Neuronal stem cell (in vitro differentiated cells): ENCODE measurements at places on chromosomes 13 and 19.

- H3K27ac ChIP-seq = no peak overlapping the region
- H3K4me3 ChIP-seq = no peak overlapping the region
- no peak for DNase-seq
- H3K4me1 ChIP-seq = no peaks in the 10 kb centered on the region
- no peaks in the 10 kb centered on the region for H3K36me3 ChIP-seq
- no peaks in the 10 kb centered on the region for H3K27me3 ChIP-seq
Measured at GRCh38 chr19:18975869-18976268, 34.9 kb upstream of the HOMER3 start.

- no peak overlapping the region for H3K4me3 ChIP-seq
- no peaks in the 10 kb centered on the region for H3K4me1 ChIP-seq
- no peaks in the 10 kb centered on the region for H3K27me3 ChIP-seq
- DNase-seq = no peak
Measured at GRCh38 chr13:25654322-25654721, 282.5 kb downstream of the ATP8A2 start.

DNA sequence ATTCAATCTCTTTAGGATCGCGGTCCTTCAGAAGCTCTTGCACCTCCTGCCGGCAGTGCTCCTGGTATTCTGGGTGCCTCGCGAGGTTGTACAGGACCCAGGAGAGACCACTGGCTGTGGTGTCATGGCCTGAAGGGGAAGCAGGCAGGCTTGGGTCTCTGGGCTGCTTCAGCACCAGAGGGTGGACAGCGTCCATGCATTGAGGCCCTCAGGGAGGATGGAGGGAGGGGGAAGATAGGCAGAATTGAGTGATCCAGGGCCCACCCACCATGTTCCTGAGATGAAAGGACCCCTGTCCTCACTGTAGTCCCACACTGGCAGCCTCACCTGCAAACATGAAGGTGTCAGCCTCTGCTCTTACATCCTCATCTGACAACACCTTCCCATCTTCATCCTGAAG is 17.9 kb upstream of the OR10H5 start:
- H3K27ac ChIP-seq = no peak overlapping the region
- no peaks in the 10 kb centered on the region for H3K27me3 ChIP-seq
- no peak for DNase-seq

GRCh38 chr13:20819715-20820114 is 46.0 kb upstream of the EEF1AKMT1 start:
- no peak overlapping the region for H3K4me3 ChIP-seq
- no peaks in the 10 kb centered on the region for H3K27me3 ChIP-seq
- peaks cover 9% of the 10 kb centered on the region for H3K36me3 ChIP-seq
- DNase-seq = no peak
- H3K4me1 ChIP-seq = no peaks in the 10 kb centered on the region

DNA sequence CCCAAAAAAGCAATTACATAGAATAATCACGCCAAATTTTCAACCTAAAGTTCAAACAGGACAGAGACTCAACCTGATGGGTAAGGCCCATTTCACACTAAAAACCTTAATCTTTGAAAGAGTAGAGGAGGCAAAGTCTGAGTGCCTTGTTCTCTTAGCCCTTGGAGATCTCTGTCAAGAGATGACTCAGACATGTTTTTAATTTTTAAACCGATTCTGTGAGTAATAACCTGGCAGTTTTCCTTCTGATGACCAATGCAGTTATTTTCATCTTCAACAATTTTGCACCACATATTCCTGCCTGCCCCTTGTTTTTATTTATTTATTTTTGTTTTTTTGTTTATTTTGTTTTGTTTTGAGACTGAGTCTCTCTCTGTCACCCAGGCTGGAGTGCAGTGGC is 11.5 kb upstream of the TNFSF9 start:
- no peaks in the 10 kb centered on the region for H3K36me3 ChIP-seq
- no peak overlapping the region for H3K4me3 ChIP-seq
- H3K4me1 ChIP-seq = peaks cover 5% of the 10 kb centered on the region
- DNase-seq = no peak
- no peaks in the 10 kb centered on the region for H3K27me3 ChIP-seq
- H3K27ac ChIP-seq = no peak overlapping the region

- H3K4me1 ChIP-seq = no peaks in the 10 kb centered on the region
- H3K36me3 ChIP-seq = no peaks in the 10 kb centered on the region
- H3K4me3 ChIP-seq = no peak overlapping the region
- DNase-seq = no peak
- no peaks in the 10 kb centered on the region for H3K27me3 ChIP-seq
- H3K27ac ChIP-seq = no peak overlapping the region
Measured at GRCh38 chr19:35220315-35220921, 8.1 kb downstream of the FAM187B start.

DNA sequence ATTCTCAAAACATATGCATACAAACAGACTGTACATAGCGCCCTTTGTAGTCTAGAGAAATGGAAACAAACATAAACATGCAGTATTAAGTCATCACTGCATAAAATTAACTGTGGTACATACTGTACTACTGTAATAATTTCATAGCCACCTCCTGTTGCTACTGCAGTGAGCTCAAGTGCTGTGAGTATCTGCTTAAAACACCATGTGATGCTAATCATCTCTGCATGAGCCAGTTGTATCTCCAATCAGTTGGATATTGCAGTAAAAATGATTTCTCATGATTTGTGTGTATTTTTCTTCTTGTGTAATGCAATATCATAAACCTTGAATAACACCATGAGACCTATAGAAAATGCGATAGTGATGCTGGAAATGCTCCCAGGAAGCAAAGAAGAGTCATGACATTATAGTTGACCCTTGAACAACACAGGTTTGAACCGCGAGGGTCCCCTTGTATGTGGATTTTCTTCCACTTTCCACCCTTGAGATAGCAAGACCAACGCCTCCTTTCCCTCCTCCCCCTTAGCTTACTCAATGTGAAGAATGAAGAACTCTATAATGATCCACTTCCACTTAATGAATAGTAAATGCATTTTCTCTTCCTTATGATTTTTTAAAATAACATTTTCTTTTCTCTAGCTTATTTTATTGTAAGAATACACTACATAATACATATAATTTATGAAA is 4.1 kb downstream of the TNFSF13B start:
- DNase-seq = no peak
- no peak overlapping the region for H3K27ac ChIP-seq

- H3K4me3 ChIP-seq = no peak overlapping the region
- H3K27me3 ChIP-seq = peaks cover 10% of the 10 kb centered on the region
- peaks cover 11% of the 10 kb centered on the region for H3K4me1 ChIP-seq
- no peak overlapping the region for H3K27ac ChIP-seq
Measured at GRCh38 chr19:41530184-41530534, 45.8 kb upstream of the CEACAM21 start.

GRCh38 chr13:105118426-105118985 is 1417.0 kb downstream of the EFNB2 start:
- H3K4me3 ChIP-seq = no peak overlapping the region
- H3K27ac ChIP-seq = no peak overlapping the region
- H3K27me3 ChIP-seq = no peaks in the 10 kb centered on the region
- H3K36me3 ChIP-seq = no peaks in the 10 kb centered on the region
- H3K4me1 ChIP-seq = no peaks in the 10 kb centered on the region

DNA sequence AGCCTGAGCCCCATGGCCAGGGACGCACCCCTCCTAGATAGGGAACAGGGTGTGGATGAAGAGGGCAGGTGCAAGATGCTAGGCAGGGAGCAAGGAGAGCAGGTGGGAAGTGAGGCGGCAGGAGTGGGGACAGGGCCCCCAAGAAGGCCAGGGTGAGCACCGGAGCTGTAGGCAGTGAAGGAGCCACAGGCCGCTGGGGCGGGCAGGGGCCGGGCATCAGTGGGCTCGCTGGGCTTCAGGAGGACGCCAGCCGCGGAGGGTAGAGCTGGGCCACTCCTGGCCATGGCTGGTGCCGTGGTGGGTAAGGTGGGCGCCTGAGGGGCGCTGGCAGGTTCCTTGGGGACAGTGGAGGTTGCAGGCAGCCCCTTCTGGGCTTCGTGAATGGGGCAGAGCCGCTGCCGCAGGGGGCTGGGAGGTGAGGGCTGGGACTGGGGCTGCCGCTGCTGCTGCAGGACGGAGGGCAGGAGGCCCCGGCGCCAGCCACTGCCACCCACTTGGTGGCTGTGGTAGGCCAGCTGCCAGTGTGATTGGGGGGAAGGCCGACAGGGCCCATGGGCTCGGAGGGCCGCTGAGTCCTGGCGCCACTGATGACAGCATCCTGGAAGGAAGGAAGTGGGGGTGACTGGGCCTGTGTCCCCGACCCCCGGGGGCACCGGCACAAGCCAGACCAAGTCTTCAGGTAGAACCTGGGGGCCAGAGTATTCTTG is 2.1 kb downstream of the NKPD1 start:
- no peak for DNase-seq
- no peaks in the 10 kb centered on the region for H3K27me3 ChIP-seq
- H3K4me3 ChIP-seq = no peak overlapping the region
- no peak overlapping the region for H3K27ac ChIP-seq

GRCh38 chr13:85417807-85418206 is 381.4 kb downstream of the SLITRK6 start:
- no peaks in the 10 kb centered on the region for H3K4me1 ChIP-seq
- H3K36me3 ChIP-seq = no peaks in the 10 kb centered on the region
- H3K4me3 ChIP-seq = no peak overlapping the region
- no peaks in the 10 kb centered on the region for H3K27me3 ChIP-seq
- no peak for DNase-seq

- H3K4me3 ChIP-seq = peak overlapping the region; percentile 43
- no peaks in the 10 kb centered on the region for H3K36me3 ChIP-seq
- H3K27me3 ChIP-seq = peaks cover 14% of the 10 kb centered on the region
Measured at GRCh38 chr19:9914315-9915207, 21.8 kb downstream of the OLFM2 start.

- no peaks in the 10 kb centered on the region for H3K27me3 ChIP-seq
- no peaks in the 10 kb centered on the region for H3K36me3 ChIP-seq
- peaks cover 2% of the 10 kb centered on the region for H3K4me1 ChIP-seq
- H3K27ac ChIP-seq = no peak overlapping the region
- no peak for DNase-seq
Measured at GRCh38 chr19:29640231-29640630, 25.0 kb upstream of the PLEKHF1 start.

DNA sequence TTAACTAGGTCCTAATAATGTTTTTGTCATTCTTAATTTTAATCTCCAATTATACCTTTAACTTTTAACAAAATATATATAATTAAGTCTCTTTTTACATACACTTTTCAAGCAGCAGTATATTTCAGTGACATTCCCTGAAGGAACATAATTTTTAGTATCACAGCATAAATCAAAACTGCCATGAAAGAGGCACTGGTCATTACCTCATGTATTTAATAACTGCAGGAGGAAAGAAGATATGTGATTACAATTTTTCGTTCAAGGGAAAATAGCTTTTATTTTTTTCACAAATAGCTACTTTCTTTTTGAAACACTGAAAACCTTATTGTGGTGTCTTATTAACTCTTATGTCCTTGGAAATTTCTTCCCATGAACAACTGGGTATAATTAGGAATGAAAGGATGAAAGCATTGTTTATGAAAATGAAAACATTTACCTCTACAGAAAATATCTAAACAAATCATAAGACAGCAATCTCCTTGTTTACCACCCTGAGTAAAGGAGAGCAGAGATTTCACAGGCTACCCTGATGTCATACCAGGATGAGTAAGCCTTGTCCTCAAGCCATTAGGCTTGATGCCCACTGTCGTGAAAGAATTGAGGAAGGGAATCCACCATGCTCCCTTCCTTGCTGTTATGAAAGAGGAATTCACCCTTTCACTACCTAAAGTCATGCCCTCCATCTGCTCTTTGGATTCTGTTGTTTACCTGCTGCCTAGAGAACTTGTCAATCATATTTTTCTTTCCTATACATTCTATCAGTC is 877.2 kb upstream of the PCDH20 start:
- H3K27ac ChIP-seq = no peak overlapping the region
- no peak for DNase-seq
- H3K36me3 ChIP-seq = no peaks in the 10 kb centered on the region
- H3K4me1 ChIP-seq = no peaks in the 10 kb centered on the region
